Natural killer cell (primary cell): ENCODE measurements at places on chromosomes 12 and 14.

- DNase-seq: no peak
These were observed 22.2 kb upstream of the CCER1 start for GRCh38 chr12:90977224-90977623.

- DNase-seq: no peak
These were observed 24.9 kb upstream of the PRKAB1 start for GRCh38 chr12:119642986-119643385.

- DNase-seq: no peak
These were observed 2.3 kb downstream of the DLK1 start for GRCh38 chr14:100728962-100729361.

- DNase-seq: no peak
These were observed 80.7 kb downstream of the ABCC9 start for GRCh38 chr12:21860534-21860933.
